ENCODE measurements at places on chromosomes 1 and 21. TPM values are rescaled to one million over a fixed set of nuclear protein-coding genes. Genes with fewer than 3 reads are reported as not detected.

DNA sequence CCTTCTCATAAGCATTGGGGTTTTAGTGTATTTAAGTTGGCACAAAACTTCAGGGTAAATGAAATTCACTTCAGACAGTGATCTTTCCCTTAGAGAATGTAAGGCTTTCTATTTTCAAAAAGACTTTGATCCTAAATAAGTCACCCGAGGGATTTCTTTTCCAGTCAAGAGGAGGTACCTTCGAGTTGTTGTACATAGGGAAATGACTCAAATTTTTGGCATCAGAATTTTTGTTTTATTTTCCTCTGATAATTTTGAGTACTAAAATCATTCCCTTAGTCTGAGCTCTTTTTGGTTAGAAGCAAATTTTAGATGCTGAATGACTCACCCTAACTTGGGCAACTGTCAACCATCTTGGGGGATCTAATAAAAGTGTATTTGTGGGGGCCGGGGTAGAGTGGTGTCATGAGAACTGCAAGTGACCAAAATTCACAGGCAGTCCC, 193.9 kb downstream of the DHRS3 start:
- DNase-seq, result peak; percentile 61

GRCh38 chr1:14952626-14953314, 200.8 kb upstream of the TMEM51 start:
- DNase-seq, result no peak

DNA sequence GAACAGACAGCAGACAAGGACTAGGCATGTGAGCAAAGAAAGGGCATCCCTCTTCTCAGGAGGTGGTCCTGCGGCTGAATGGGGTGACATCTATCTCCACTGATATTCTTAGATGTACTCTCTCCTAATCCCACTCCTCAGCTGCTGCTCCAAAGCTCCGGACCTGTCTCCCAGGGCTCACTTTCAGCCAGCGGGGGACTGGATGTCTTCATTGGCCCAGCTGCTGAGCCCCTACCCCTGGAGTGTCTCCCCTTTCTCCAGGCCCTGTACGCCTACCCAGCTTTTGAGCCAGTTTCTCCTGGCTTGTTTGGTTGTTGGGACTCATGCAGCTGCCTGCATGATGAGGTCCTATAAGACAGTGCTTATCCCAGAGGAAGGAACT, 28.8 kb upstream of the CSF1 start:
- no peak for DNase-seq

DNA sequence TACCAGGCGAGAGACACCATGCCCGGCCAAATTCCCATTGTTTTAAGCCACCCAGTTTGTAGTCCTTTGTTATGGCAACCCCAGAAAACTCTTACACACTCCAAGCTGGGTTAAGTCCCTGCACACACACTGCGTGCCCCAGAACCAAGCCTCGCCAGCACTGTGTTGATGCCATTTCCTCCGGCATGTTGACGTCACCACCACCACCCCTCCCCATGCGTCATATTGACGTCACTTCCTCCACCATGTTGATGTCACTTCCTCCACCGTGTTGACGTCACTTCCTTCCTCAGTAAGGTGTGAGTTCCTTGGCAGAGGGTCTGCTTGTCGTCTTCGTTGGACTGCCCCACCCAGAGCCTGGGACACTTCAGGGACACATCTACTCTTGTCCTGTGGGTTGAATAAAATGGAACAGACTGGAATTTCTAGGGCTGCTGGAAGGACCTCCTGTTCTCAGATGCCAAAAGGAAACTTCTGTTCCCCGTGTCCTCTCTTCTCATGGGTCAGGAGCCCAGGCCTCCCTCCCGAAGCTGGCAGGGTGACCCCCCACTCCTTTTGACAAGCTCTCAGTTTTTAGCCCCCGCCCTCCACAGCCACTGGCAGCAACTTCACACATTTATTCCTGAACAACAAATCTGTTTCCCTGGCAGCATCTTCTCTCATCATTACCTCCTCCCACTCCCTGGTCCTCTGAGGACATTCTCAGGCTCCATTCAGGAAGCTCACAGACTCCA, 643.3 kb downstream of the NPHP4 start:
- no peak for DNase-seq

- DNase-seq, result no peak
Observed at GRCh38 chr1:167344112-167344511, 123.4 kb downstream of the POU2F1 start.

Gene CACYBP
- total RNA-seq, result 498 TPM

Gene LRRC53
- total RNA-seq, result not detected

Gene CRP
- not detected for total RNA-seq

Gene ATF6
- total RNA-seq, result 19.7 TPM

Gene PIGR
- not detected for total RNA-seq

Gene CNR2
- total RNA-seq, result not detected
